Suprapubic skin (tissue), 4 donors: ENCODE measurements at places on chromosomes 7 and 10.

- no peak for DNase-seq
Measured at GRCh38 chr10:71187600-71187999, 24.8 kb upstream of the UNC5B start.

DNA sequence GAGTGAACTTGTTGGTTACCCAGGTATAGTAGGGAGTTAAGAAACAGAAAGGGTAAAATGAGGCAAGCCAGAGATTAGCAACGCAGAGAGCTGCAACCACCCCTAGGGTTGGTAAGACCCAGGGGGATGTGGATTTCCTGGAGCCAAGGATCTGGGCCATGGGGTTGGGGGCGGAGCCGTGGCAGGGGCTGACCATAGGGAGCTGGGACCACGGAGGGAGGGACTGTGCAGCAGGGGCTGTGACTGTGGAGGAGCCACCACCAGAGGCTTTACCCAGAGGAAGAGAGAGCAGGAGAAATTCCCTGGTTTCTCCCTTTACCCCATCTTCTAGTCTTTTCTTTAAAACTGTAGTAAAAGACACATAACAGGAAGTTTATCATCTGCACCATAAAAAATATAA lies 58.6 kb upstream of the BAIAP2L1 start:
- DNase-seq = no peak

DNA sequence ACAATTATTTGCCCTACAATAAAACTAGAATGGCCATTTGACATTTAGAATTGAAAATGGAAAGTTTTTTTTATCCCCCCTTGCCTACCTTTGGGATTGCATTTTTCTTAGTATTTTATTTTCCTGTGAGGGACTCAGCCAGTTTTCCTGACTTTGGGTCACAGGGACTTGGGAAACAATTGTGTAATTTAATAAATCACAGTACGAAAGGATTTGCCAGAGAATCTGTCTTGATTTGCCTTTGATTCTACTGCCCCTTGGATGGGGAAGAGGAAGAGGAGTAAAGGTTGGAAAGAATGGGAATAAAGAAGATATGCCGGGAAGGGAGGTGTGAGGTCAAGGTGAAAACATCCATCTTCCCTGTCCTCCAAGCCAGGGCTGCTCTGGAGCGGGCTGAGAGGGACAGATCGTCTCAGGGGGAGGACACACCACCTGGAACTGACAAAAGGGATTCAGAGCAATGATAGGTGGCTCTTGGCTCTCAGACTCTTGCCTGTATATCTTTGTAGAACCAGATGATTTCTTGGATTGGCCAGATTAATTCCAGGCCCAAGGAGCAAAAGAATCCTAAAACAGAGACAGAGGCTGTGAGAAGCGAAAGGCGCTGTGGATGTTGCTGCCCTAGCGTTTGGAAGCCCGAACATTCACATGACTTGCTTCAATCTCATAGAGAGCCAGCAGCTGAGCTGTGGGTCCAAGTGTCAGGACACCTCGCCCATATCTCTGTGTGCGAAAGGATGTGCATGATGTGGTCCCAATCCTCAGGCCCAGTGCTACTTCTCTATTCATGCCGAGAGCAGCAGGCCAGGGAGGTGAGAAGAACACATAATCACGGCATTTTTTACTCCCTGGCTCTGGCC lies 50.3 kb upstream of the ZEB1 start:
- DNase-seq = no peak

GRCh38 chr7:158820656-158821055 lies 8.7 kb downstream of the ESYT2 start:
- DNase-seq = no peak

DNA sequence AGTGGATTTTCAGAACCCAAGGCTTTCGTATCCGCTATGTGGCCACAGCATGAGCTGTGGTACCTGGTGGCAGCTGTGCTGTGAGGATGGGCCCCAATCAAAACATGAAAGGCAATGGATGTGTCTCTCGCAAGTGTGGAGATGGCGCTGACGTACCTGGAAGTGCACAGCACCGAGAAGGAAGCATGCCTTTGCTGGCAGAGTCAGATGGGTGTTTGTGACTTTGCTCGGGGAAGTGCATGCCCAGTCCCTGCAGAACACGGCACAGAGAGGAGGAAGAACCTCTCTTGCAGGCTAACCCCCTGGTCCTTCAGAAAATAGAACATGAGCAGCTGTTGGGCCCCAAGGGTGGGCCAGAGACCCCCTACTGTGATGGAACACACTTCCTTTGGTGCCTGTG lies 654.1 kb upstream of the ZWINT start:
- DNase-seq = no peak

DNA sequence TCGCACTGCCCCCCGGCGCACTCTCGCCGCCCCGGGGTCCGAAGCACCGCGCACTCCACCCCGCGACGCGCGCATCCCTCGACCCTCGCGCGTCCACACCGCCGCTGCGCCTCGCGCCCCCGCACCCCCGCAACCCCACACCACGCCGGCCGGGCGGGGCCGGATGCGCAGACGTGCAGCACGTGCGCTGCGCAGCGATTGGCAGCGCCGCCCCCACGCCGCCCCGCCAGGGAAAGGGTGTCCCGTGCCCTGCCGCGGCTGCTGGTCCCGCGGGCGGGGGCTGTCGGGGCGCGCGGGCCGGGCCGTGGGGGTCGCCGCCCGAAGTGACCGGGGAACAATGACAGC lies 53.7 kb upstream of the KDM7A start:
- DNase-seq = no peak

DNA sequence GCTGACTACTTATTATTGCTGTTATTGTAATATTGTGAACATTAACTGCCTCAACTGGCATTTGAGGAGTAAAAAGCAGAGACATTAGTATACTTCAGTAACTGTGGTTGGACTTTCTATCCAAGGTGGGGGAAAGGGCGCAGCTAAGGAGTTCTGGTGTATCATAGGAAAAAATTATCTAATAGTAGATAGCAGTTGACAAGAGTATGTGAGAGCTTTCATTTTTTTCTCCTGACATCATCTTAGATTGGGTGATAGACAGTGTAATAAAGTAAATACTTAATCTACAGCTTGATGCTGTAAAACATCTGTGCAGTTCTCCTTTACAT lies 68.9 kb downstream of the PHTF2 start:
- DNase-seq = no peak

DNA sequence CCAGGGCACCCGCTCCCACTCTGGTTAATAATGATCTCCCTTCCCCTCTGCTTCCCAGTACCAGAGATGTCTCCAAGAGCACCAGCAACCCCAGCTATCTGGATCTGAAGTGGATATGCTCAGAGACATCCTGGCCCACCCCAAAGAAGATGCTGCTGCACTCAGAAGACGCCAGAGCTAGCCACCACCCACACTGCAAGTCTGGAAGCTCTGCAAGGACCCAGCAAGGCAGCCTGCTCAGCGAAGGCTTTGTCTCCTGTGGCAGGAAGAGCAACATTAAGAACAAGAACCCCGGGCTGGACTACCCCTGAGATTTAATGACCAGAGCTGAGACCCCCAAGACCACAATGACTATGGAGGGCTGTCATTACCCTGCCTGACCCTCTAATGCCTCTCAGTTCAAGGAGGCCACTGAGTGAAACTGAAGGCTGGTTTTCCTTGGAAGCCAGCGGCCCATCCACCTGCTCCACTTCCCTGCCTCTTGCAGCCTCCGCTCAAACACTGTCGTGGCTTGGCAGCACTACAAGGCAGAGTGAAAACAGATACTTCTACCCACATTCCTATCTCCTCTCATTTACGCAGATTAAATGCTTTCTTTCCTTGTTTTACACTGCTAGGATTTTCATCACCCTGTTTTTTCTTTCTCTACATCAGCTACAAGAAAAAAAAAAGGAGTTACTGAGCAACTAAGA lies 202.2 kb downstream of the SNX10 start:
- no peak for DNase-seq

- no peak for DNase-seq
Measured at GRCh38 chr10:23918839-23919238, 290.1 kb upstream of the KIAA1217 start.

GRCh38 chr7:141416650-141417270 lies 134.4 kb upstream of the AGK start:
- no peak for DNase-seq

GRCh38 chr10:75694790-75695189 lies 263.4 kb downstream of the LRMDA start:
- no peak for DNase-seq

DNA sequence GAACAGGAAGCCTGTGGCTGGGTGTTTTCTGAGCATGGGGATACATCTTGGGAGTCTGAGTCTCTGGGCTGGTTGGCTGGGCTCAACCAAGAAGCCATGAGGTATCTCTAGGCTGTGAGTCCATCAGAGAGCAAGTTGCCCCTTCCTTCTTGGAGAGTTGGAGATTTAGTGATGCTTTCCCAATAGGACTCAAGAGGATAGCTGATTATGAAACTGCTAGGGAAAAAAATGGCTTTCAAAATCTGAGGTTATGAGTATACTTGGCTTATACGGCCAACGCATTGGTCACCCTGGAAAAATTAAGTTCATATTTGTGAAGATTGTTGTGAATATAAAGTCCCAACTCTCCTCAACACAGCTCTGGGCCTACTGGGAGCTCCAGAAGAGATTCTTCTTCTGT lies 162.7 kb upstream of the KMT2E start:
- DNase-seq = no peak

DNA sequence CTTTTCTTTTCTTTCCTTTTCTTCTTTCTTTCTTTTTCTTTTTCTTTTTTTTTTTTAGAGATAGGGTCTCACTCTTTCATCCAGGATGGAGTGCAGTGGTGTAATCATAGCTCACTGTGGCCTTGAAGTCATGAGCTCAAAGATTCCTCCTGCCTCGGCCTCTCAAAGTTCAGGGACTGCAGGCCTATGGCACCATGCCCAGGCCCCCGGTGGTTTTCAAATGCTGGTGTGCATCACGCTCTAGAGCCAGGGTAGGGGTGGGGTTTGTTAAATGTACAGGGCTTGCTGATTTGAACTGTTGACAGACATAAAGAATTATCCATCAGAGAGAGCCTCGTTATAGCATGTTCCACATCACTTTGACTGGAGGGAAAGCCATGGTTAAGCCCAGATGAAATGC lies 5.8 kb downstream of the MINDY4 start:
- peak; percentile 31 for DNase-seq

DNA sequence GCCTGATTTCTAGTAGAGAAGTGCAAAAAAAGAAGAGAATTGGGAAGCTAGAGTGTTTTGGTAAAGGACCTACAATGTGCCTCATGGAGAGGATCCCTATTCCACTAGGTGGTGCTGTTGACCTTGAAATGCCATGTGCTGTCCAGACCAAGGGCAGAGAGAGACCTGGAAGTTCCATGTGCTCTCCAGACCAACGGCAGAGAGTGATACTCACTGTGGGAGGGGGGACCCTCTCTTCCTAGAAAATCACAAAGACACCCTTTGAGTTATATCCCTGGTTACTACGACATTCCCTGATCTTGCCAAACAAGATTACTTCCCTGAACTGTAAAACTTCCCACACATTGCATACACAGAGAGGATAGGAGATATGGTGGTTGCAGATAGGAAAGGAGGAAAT lies 212.7 kb upstream of the ZNF804B start:
- DNase-seq = no peak
